ENCODE measurements at places on chromosomes 12 and 14.

DNA sequence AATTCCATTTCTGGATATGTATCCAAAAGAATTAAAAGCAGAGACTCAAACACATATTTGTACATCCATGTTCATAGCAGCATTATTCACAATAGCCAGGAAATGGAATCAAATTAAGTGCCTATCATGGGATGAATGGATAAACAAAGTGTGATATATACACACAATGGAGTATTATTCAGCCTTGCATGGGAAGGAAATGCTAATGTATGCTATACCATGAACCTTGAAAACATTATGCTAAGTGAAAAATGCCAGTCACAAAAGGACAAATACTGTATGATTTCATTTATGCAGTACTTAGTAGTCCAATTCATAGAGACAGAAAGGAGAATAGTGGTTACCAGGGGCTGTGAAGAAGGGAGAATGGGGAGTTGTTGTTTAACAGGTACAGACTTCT is 32.1 kb upstream of the CSRNP2 start:
- DNase-seq, result no peak

GRCh38 chr14:72745546-72745945 is 148.4 kb downstream of the DPF3 start:
- DNase-seq, result no peak

DNA sequence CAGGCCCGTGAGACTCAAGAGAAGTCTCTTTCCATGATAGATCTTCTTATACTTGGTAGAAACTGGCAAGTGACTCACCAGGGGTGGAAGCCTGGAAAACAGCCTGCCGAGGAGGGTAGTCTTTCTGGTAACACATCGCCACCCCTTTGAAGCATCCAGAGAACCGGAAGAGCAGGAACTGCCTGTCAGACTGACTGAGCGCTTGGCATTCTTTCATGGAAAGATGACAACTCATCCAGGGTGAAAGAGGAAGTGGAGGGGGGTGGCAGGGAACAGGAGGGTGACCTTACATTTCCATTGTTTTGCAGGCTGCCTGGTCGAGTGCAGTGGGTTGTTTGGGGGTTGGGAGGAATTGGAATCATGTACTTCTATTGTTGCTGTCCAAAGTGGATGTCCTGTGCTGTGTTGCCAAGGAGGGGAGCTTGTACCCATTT is 34.5 kb downstream of the PRKCH start:
- peak; percentile 50 for DNase-seq

- DNase-seq, result no peak
Measured at GRCh38 chr12:94951071-94951934, 52.2 kb downstream of the NDUFA12 start.

DNA sequence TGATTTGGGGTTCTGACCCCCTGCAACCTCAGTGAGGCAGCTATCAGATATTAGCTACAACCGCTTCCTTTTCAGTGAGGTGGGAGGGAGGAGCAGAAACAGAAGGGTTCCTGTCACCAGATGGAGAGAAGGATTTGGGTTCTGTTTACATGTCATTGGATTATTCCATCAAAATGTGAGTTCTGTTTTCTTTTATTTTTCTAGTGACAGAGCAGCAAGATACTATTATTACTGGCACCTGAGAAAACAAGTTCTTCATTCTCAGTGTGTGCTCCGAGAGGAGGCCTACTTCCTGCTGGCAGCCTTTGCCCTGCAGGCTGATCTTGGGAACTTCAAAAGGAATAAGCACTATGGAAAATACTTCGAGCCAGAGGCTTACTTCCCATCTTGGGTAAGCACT is 52.8 kb downstream of the FRMD6 start:
- no peak for DNase-seq

- no peak for DNase-seq
Measured at GRCh38 chr12:121861636-121862254, 3.1 kb upstream of the HPD start.

All from stimulated activated naive CD4-positive, alpha-beta T cell treated with Interleukin-2 at 50 U/mL for 16 hours (primary cell).